Mucosa of gallbladder (tissue), 1 donor: ENCODE measurements at places on chromosomes 7 and 10. TPM values are rescaled to one million over a fixed set of nuclear protein-coding genes. Genes with fewer than 3 reads are reported as not detected.

The CNPY1 gene
- total RNA-seq = not detected

The SFXN3 gene
- total RNA-seq = 75.9 TPM

The ZNF33A gene
- total RNA-seq = 39.7 TPM

The CTNNA3 gene
- 3.7 TPM for total RNA-seq

The PPP1R9A gene
- total RNA-seq = 30.5 TPM

The MBL2 gene
- total RNA-seq = 0.12 TPM

The MYH16 gene
- total RNA-seq = 0.32 TPM

DNA sequence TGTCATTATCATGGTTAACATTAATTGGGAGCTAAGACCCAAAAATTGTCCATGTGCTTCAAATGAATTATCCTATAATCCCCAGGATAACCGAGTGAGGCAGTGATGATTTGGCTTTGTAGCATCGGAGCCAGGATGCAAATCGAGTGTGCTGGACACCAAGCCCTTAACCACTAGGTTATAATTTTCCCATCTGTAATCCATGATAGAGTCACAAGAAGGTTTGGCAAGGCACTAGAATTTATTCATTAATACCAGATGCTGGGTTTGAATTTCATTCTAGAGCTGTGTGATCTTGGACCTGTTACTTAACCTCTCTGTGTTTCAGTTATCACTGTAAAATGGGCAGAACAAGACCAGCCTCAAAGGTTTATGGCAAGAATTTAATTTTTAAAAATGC, 21.0 kb upstream of the ITGB1 start:
- no peak for DNase-seq

- no peak for DNase-seq
These were observed 81.0 kb downstream of the CPED1 start for GRCh38 chr7:121069346-121070100.

DNA sequence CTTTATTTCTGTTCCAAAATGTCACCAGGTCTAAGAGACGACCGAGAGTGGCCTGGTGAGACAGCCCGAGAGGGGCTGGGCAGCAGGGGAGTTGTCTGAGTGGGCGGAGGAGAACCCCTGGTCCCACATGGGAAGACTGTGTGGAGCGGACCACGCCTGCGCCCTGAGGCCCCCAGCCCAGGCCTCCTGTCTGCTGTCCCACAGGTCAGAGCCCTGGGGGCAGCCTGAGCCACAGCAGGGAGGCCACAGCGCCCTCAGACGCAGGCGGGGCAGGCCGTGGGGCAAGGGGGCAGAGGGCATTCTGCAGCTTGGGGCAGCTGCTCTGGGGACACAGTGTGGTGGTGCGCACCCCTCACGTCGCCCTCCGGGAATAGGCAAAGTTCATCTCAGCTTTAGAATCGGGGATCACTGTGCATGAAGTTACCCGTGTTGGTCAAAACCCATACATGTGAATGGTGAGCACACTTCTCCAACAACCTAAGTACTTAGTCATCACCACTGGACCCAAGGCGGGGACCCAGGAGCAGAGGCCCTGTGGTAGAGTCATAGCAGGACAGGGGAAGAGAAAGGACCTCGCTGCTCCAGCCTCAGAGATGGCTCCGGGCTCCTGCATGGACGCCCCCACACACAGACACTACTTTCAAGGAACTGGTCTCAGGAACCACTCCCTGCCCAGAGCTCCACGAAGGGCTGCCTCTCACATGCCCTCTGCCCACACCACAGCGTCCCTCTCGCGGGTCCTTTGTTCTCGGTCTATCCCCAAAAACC, 214.7 kb downstream of the ELFN1 start:
- DNase-seq = no peak

- peak; percentile 44 for DNase-seq
These were observed 1.4 kb upstream of the OSBPL3 start for GRCh38 chr7:24981171-24981951.

GRCh38 chr10:77071001-77071511, 566.6 kb downstream of the KCNMA1 start:
- DNase-seq = no peak

DNA sequence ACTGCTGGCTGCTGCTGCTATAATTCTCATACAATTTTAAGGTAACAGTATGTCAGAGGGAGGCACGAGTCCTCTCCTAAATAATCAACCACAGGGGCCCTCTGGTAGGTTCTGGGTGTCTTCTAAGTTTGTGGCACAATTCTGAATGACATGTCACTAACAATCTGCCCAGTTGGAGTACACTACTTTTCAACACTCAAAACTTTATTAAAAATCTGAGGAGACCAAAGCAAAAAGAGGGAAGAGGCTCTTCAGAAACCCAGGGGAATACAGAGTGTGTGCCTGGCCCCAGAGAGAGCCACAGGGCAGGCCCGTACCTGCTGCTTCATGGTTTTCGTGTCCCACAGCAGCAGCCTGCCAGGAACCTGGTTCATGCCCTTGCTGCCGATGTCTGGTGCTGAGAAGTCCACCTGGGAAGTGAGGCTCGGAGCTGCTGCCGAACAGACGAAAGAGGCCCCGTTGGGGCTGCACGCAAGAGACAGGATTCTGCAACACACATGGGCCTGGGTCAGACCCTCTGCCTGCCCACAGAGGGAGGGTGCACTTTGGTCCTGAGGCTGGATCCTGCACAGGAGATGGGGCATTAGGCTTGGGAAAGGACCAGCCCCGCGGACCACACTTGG, 18.3 kb downstream of the WDR91 start:
- DNase-seq = no peak

DNA sequence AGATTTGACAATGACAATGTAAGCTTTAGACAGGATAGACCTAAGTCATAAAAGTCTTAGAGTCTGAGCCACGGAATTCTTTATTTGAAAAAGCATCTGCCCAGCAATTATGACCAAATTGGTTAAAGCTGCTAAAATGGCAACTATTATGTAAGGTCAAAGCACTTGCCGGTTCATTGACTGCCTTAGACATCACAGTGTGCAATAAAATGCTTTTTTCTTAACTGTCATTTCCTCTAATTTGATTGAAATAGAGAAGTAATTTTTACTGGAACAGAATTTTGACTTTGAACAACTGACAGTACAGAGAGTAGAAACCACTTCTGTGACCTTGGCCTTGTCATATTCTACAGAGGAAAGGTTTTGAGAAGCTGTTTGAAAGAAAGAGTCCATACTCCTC, 142.9 kb downstream of the THSD7A start:
- no peak for DNase-seq

GRCh38 chr7:143217806-143218205, 4.0 kb upstream of the TAS2R40 start:
- DNase-seq = no peak

DNA sequence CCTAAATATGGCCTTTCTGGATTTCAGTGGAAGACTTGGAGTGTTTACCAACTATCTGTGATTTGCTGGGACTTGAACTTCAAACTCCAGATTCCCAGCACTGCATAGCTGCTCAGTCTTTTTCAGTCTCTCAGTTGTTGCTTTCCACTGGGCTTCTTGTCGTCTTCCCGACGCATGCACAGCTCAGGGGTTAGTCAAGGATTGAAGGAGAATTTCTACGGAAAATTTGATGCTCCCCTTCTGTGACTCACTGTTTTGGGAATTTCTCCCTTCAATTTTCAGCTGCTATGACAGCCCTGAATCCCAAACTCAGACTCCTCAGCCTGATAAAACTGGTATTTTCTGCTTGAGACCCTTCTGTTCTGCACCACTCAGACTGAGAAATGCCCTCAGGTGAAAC, 91.7 kb downstream of the CYP26A1 start:
- DNase-seq = no peak

DNA sequence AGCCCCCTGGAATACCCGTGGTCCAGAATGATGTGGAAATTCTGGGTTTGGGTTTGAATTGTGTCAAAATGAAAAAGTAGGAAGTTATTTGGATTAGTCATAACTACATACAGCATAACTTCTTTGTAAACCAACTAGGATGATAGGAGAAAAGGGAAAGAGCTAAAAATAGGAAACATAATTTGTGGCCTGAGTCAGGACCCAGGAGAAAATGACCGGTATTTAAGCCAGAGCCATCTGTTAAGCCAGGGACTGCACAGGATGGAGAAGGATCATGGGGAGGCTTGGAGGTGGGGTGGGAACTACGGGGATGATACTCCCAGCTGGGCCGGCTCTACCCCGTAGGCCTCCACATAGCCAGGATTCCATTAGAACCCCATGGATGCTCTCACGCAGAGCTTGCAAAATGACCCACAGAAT, 98.6 kb downstream of the MYOF start:
- no peak for DNase-seq

GRCh38 chr10:9766762-9767161, 1250.9 kb upstream of the CELF2 start:
- DNase-seq = no peak

GRCh38 chr7:154699417-154699816, 303.5 kb downstream of the PAXIP1 start:
- no peak for DNase-seq

DNA sequence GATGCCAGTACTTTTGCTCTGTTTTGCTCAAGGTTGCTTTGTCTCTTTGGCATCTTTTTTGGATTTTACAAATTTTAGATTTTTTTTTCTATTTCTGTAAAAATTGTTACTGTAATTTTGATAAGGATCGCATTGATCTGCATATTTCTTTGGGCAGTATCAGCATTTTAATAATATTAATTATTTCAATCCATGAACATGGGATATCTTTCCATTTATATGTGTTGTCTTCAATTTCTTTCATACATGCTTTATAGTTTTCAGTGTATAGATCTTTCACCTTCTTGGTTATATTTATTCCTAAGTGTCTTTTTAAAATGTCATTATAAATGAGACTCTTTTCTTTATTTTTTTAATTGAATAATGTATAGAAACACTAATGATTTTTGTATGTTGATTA, 301.6 kb upstream of the SEMA3D start:
- no peak for DNase-seq

DNA sequence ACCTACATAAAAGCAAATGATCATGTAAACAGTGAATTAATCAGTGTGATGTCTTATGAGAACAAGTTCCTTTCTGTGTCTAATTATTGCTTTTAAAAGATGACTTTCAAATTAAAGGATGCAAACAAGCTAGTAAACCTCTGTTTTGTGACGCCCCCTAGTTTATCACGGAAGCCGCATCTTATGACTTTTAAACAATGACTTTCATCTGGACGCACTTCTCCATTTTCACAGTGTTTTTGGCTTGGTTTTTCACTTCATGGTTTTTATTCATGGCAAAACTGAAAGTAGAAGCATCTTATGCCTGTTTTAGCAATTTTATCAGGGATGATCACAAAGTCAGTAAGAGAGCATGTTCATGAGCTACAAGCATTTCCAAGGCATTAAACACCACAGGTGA, 35.0 kb downstream of the ITGA8 start:
- DNase-seq = no peak

DNA sequence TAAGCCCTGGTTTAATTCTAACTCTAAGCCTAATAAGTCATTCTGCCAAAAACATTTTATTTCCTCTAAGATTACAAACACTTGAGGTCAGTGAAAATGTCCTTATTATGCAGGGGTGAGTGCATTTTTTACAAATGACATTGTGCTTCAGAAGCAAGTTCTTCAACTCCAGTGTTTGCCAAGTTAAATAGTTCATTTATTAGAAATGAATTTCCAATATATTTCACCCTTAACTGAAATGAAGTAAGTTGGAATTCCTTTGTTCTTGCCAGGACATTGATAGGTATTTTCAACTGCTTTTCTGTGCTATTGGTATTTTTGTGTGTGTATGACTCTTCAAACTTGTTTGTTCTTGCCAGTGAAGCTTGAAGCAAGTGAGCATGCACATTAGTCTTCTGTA, 89.5 kb upstream of the CCDC6 start:
- no peak for DNase-seq

DNA sequence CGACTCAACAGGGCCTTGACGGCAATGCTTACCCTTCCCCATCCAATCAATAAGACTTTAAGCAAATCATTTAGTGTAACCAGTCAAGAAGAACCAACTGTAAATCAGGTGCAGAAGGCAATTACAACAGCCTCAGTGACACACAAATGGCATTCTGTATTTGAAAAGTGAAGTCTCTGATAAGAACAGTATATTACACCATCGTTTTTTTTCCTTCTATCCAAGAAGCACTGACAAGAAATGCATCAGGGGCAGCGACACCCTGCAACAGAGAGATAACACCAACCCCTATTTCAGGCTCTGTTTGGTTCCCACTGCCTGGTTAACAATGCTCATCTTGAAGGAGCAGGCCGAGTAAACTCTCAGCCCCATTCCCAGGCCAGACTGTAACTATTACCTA, 204.0 kb upstream of the AOAH start:
- no peak for DNase-seq

DNA sequence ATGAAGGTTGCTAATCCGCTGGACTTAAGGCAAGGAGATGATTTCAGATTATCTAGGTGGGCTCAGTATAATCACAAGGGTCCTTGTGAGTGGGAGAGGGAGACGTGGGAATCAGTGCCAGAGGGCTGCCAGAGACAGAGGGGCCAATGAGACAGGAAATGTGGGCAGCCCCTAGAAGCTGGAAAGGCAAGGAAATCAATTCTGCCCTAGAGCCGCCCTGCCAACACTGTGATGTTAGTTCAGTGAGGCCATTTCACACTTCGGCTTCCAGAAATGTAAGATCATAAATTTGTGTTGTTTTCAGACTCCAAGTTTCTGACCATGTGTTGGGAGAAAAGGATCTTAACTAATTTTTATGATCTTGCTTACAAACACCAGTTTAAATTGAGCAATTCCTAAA, 3.6 kb upstream of the GPNMB start:
- DNase-seq = no peak

DNA sequence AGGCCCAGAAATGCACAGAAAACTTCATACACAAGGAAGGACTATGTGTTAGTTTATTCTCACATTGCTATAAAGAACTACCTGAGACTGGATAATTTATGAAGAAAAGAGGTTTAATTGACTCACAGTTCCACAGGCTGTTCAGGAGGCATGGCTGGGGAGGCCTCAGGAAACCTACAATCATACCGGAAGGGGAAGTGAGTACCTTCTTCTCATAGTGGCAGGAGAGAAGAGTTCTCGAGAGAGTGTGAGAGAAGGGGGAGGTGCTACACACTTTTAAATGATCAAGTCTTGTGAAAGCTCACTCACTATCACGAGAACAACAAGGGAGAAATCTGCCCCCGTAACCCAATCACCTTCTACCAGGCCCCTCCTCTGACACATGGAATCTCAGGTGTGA, 16.8 kb upstream of the RAMP3 start:
- no peak for DNase-seq

GRCh38 chr10:122204691-122205489, 66.2 kb upstream of the BTBD16 start:
- DNase-seq = no peak

GRCh38 chr7:101066141-101066832, 19.0 kb upstream of the TRIM56 start:
- no peak for DNase-seq

DNA sequence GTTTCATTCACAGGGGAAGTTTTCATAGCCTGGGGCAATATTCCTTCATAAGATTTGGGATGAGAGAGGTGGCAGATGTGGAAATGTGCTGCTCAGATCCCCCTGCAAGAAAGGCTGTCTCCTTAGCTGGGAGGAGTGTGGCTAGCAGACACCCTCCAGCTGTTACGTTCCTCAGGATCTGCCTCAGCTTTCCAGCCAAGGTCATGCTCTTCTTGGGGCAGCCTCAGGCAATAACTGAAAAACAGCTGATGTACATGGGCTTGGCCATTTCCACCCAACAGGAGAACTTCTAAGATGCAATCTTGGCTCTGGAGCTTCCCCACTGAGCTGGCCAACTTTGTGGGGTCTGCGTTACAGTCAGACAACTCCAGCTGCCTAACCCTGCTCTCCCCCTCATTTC, 51.3 kb upstream of the SEPTIN7 start:
- DNase-seq = peak; percentile 28
